ENCODE measurements at places on chromosomes 7 and 10.

DNA sequence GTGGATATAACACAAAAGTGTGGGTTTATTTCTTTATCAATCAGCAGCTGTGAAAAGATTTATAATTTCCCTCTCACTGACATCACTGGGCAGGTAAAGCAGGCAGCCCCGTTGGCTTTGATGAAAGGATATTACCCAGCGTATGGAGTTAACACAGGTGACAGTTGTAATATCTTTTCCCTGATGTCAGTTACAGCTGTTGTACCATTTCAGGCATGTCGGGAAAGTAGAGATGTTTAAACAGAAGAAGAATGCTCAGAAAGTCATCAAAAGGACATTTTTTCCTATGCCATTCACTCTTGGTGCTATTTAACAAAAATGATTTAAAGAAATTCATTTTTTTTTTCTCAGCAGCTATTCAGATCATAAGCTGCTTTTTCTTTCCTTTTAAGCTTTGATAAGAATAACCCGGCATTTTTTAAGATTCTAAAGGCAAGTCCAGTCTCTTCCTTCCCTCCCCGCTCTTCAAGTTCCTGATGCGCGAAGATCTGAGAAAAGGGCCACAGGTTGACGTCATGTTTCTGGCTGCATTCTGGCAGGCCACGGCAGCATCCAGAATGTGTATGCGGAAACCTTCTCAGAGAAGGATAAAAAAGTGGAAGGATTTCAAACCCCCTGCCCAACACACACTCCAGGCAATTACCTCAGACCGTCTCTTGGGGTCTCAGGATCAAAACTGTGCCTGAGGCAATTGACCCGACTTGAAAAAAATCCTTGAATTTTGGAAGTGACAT lies 32.5 kb upstream of the ADAM12 start:
- no peak for DNase-seq

DNA sequence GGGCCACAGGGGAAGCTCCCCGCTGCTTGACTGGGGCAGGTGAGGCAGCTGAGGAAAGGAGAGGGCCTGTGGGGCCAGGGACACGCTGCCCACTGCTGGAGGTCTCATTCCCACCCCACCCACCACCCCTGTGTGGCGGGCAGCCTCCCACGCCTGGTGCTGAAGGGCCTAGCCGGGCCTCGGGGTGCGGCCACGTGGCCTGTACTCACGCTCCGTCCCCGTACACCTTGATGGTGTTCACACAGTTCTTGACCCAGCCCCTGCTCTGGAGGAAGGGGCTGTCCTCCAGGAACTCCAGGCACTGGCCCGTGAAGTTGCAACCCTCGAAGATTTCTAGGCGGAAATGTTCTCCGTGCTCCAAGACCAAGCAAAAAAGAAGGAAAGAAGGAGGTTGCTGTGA lies 4.0 kb downstream of the CRYGN start:
- DNase-seq, result no peak

GRCh38 chr7:108059526-108059925 lies 56.6 kb upstream of the LAMB1 start:
- no peak for DNase-seq

- no peak for DNase-seq
These were observed 75.3 kb downstream of the GAD2 start for GRCh38 chr10:26291721-26292480.

DNA sequence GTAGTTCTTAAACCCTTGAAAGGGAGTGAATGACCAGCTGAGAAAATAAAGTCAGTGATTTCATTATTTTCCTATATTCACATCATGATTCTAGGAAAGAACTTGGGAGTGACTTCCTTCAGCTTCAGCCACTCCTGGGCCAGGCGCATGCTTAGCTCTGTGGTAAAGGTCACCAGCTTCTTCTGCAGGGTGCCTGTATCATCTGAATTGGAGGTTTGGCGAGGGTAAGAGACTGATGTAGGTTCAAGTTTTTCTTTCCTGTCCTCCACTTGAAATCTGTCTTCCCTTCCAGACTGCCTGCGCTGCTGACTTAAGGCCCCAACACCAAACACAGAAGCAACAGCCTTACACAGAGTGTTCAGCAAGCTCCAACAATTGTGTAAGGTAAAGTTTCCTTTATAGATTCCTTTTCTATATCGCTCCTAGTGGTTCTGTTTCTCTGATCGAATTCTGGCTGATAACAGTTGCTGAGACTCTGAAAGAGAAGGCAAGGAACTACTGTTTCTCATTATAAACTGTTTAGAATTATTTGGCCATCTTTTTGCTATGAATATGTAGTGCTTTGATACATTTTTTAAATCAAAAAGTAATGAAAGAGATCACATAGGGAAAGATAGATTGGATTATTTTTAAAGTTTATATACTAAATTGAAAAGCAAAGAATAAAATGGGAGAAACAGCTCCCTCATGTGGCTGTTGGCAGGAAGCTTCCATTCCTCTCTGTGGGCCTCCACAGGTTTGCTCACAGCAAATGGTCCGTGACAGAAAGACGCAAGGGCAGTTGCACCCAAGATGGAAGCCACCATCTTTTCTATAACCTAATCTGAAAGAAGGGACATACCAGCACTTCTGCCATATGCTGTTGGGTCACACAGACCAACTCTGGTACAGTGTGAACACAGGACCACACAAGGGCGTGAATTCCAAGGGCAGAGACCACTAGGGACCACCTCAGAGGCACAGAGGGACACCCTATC lies 14.0 kb downstream of the GATAD1 start:
- DNase-seq, result peak; percentile 44

GRCh38 chr10:42955493-42955889 lies 121.4 kb upstream of the RET start:
- no peak for DNase-seq

DNA sequence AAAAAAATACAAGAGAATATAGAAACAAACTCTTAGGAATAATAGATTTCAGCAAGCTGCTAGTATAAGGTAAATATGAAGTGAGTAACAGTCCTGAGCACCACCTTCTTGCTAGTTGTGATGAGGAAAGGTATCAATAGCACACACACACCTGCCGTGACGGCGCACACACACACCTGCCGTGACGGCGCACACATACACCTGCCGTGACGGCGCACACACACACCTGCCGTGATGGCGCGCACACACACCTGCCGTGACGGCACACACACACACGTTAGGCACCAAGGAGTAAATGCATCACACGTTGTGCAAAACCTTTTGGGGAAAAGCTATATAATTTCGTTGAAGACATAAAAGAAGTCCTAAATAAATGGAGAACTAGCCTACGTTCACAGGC lies 4.7 kb upstream of the JAKMIP3 start:
- no peak for DNase-seq

GRCh38 chr7:24510759-24511158 lies 62.5 kb upstream of the PALS2 start:
- no peak for DNase-seq

DNA sequence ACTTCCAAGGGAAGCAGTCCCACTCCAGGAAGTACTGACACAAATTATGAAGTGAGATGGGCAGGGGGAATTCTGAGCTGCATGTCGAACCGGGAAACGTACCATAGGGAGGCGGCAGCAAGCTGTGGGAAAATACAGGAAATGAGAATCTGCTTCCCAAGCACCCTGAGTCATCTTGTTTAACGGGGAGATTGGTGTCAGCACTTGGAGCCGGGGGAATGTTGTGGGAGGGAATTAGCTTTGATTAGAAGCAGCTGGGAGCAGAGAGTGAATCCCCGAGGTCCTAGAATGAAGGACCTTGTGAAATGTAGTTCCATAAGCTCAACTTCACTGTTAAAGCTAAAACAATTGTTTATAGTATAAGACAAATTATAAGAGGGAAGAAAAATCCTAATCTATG lies 141.4 kb upstream of the PRKCQ start:
- no peak for DNase-seq

- no peak for DNase-seq
These were observed 57.7 kb downstream of the NXPH1 start for GRCh38 chr7:8491106-8491505.

DNA sequence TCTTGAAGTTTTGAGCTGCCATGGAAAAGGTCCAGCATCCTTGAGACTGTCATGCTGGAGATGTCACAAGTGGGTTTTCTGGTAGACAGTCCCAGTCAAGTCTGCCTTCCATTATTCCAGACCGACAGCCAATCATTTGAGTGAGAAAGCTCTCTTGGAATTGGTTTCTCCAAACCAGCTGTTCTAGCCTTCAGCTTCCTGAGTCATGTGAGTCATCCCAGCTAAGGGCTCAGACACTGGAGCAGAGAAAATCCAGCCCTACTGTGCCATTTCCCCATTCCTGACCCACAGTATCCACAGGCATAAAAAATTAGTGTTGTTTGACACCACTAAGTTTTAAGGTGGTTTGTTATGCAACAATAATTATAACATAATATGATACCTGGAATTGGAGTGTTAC lies 219.0 kb downstream of the ADRA2A start:
- no peak for DNase-seq

DNA sequence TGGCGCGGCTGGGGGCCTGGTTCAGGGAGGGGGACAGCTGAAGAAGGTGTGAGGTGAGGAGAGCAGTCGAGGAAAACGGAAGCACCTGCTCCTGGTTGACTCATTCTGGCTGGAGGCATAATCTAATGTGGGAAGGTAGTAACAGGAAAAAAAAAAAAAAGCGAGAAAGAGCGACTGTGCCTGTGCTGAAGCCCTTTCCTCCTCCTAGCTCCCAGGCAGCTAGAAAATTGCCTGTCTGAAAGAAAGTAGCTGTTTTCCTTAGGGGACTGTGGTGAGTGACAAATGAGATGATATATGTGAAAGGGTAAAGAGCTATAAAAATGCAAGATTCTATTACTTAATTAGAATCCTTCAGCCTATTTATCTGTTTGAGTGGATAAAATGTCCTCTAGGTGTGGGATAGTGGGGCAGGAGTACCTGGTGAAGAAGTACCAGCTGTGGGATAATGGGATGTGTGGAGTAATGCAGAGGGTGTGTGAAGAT lies 4.9 kb upstream of the MEST start:
- DNase-seq, result no peak

DNA sequence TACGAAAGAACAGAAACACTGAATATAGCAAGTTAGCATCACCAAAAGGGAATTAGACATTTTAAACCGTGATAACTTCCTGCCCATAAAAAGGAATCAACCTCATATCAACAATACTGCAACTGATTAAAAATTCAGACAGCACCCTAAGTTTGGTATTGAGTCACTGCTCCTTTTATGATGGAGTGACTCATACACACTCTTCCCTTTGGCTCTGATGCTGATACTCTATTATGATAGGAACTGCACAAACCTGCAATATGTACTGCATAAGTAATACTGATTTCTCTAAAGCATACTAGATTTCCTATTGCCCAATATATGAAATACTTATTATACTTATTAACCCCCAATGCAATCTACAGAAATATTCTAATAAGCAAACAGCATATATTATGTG lies 118.7 kb downstream of the PARD3 start:
- DNase-seq, result no peak

DNA sequence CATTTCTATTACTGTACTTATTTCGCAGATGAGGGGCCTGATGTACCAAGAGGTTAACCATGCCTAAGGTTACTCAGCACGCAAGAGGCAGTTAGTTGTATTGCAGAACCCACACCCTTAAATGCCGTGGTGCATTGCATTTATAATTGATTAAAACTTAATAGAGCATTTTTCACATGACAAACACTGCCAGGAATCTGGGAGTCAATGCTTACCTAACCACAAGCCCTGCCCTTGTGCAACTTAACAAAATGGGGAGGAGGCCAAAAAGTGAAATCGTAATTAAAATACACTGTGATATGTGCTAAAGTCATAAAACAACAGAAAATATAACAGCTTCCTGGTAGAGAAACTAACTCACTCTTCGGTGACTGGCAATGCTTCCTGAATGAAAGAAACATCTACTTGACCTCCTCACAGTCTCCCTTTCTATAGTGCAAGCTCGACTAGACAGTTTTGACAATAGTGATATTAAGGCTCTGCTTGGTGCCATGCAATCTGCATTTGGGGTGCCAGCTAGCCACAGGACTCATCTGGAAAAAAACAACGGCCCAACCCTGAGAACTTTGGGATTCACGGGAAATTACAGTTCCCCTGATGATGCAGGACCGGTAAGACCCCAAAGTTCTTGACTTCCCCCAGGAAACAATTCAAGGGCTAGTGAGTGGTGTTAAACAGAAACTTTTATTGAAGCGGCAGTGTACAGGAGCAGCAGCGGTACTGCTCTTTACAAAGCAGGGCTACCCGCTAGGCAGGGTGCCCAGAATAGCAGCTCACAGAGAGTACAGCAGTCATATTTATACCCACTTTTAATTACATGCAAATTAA lies 612.4 kb downstream of the TNS3 start:
- no peak for DNase-seq

- DNase-seq, result no peak
These were observed 54.9 kb downstream of the IKZF1 start for GRCh38 chr7:50359258-50359994.

DNA sequence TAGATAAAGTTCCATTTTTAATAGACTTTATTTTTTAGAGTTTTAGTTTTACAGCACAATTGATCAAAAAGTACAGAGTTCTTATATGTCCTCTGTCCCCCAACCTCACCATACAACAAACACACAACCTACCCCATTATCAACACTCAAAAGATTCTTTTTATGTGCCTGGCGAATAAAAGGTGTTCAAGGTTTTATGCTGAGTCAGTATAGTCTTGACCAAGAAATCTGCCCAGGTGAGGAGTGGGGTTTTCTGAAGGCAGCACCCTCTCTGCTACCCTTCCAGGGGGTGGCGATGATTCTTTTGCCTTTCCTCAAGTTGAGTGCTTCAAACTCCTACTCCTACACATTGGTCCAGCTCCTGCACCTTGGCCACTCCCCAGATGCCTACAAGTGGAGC lies 222.9 kb downstream of the GRM8 start:
- DNase-seq, result no peak

DNA sequence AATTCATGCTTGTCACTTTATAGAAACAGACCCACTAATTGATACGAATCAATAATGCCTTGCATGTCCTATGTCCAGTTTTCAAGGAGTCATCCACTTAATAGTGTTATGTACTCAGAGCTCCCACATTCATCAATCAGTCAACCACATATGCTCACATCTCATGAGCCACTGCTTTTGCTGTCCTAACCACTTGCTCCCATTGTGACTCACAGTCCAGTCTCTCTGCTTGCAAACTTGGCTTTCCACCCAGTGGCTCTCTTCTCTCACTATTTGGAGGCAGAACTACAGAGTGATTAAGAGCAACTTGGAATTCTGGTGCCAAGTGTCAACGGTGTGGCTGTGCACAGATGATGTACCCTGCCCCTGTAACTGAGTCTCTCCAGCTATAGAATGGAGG lies 166.0 kb downstream of the SNX13 start:
- no peak for DNase-seq

- DNase-seq, result no peak
These were observed 2.3 kb downstream of the ZNF282 start for GRCh38 chr7:149197675-149198074.

DNA sequence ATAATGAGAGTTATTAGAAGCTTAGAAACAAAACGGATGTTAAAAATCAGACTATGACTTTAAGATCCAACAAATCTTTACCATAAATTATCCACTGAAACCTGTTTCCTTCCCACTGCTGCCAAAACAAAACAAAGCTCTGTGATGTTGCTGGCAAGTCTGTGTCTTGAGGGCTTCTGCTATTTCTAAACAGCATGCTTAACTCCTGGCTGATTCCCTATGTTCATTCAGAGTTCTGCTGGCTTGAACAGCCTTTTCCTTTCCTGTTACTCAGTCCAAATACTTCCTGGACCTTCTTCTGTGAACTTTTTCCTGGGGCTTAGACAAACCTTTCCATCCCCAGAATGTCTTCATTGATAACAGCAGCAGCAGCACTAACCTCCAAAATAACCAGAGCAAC lies 448.1 kb downstream of the SORCS1 start:
- no peak for DNase-seq
